NCI-H1930 (cell line): ENCODE measurements at places on chromosomes 6 and 20.

DNA sequence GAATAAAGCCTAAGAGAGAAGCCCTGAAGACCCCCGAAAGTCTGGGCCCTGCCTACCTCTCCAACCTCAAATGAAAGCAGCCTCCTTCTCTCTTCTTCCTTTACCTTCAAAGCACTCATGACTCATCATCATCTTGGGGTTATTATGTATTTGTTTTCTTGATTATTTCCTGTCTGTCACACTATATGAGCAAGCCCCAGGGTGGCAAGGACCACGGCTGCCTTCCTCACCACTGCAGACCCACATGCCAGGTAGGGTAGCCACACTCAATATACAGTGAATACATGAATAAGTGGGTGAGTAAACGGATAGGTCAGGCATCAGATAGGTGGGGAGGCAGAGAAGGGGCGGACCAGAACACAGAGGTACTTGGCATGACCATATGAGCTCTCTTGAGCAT lies 8.8 kb downstream of the WFDC3 start:
- DNase-seq, result no peak

GRCh38 chr20:45019027-45019761 lies 52.9 kb downstream of the STK4 start:
- DNase-seq, result no peak

DNA sequence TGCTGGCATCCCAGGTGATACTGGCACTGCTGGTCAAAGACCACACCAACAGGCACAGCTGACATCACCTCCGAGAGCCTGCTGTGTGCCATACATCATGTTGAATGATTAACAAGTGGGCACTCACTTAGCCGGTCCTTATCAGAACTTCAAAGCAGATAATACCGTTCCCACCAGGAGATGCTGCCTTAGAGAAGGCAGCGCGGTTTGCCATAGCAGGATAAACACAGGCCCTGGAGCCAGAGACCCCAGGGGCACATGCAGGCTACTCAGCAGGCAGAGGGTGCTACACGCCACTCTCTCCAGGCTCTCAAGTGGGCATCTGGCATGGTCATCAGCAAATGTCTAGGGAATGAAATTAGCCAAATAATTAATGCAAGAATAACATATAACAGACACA lies 86.5 kb upstream of the CST7 start:
- no peak for DNase-seq

- no peak for DNase-seq
These were observed 736.9 kb upstream of the MARCKS start for GRCh38 chr6:113120224-113120581.

GRCh38 chr6:136921936-136922684 lies at the start of gene SLC35D3:
Gene SLC35D3, plus strand, starts transcription at chr6:136922301. Its CDS starts 128 bp downstream, at chr6:136922429.
- peak; percentile 42 for DNase-seq

GRCh38 chr6:29728173-29728874 lies 5.1 kb downstream of the HLA-F start:
- DNase-seq, result no peak

GRCh38 chr6:116616737-116617053 lies 416 bp downstream of the RSPH4A start:
- DNase-seq, result no peak

DNA sequence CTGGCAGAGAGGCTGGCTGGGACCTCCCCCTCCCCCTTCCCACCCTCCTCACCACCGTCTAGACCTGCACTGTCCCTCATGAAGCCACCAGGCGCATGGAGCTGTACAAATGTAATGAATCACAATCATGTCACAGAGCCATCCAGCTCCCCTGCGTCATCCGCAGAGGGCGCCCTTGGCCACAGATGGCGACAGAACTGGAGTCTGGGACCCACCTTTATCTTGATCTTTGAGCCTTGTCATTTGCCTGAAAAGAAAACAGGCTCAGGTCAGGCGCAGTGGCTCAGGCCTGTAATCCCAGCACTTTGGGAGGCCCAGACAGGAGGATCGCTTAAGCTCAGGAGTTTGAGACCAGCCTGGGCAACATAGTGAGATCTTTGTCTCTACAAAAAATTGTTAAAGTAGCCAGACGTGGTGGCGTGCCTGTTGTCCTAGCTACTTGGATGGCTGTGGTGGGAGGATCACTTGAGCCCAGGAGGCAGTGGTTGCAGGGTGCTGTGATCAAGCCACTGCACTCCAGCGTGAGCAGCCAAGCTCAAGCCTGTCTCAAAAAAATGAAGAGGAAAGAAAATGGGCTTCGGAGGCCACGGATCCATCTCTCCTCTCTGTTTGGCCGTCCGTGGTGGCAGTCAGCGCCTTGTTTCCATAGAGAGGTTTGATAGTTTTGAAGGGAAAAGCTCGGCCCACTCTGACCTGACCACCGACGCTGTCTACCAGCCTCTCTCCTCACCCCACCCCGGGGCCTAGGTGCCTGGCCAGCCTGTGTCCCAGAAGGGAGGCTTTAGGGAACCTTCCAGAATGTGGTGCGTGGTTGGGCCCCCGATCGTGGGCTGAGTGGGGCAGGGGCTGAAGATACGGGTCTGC lies 6.2 kb downstream of the COL9A3 start:
- peak; percentile 61 for DNase-seq

- no peak for DNase-seq
These were observed 284.9 kb downstream of the PRKN start for GRCh38 chr6:162442687-162443086.

GRCh38 chr6:30684386-30685156 lies 1.9 kb downstream of the PPP1R18 start:
- no peak for DNase-seq

DNA sequence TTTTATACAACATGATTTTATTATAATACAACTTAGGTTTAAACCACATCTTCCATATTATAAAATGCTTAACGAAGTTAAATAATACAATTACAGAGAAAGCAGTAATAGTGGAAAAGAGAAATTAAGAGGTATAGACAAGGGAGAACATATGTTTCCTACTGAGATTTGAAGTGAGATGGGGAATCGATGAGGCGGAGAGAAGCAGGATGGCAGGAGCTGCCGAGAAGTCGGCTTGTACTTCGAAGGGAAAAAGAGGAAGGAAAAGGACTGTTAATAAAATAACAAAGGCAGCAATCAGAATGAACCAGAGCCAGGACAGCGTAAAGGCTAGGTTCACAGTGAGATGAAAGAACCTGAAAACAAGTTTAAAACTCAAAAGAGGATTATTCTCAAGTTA lies 15.4 kb downstream of the FBXL4 start:
- no peak for DNase-seq

GRCh38 chr6:167275001-167275400 lies 16.1 kb upstream of the UNC93A start:
- no peak for DNase-seq

DNA sequence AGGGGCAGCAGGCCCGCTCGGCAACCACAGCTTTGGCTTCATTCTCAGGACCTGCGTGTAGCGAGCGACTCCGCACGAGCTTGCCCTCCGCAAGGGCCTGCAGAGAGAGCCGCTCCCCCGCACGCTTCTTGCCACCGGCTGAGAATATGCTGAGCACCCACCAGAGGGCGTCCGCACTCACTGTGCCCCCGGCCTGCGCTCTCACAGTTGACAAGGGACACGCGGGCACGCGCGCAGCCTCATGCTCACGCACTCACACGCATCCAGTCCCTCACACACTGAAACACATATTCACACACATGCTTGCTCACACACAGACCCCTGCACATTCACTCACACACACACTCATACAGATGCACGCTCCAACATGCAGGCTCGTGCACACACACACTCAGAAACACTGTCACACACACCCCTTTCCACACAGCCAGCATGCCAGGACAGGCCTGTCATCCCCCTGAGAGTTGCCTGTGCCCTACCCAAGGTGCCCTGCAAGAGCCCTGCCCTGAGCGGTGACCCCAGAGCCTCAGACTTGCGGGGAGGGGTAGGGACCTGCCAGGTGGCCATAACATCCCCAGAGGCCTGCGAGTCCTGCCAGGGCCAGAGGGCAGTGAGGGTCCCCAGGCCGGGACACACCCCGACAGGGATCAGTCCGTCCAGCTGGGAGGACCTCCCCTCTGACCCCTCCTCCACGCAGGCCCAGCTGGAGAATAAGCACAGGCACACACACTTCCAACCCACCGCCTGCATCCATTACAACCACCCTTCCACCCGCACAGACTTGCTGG lies 174.1 kb downstream of the BMP7 start:
- DNase-seq, result peak; percentile 48

DNA sequence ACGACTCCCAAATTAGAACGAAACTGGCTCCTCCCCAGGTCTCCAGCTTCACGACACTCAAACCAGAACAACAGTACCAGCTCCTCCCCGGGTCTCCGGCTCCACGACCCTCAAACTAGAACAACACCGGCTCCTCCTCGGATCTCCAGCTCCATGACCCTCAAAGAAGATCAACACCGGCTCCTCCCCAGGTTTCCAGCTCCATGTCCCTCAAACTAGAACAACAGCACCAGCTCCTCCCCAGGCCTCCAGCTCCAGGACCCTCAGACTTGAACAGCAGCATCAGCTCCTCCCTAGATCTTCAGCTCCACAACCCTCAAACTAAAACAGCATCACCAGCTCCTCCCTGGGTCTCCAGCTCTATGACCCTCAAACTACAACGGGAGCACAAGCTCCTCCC lies 13.8 kb downstream of the ULBP3 start:
- no peak for DNase-seq

DNA sequence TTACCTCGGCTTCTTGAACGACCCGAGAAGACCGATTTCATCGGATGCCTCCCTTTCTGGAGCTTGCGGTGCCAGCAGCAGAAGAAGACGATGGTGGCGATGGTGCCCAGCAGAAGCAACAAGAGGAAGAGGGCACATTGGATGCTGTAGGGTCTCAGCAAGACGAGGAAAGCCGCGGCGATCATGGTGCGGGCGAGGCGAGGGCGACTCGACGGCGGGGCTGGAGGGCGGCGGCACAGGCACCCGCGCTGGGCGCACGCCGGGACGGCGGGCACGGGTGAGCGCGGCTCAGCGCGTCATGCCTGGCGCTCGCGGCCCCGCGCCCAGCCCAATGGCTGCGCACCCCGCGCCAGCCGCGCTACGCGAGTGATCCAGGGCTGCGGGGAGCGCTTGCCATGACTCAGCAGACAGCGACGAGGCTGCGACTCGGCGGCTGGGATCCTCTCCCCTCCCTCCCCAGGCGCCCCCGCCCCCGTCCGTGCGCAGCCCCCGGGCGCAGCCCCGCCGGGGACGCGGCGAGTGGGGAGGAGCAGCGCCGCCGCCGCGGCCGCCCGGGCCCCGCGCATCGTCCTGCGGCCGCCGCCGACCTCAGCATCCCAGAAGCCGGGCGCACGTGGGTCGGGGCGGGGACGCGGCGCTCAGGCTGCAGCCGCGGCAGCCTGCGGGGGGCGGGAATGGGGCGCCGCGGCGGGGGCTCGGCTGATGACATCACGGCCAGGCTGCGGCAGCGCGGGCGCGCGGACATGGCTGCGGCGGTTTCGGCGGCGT lies at the start of gene BEND6:
Gene BEND6, plus strand, starts transcription at position 705 of the 768 bp plus-strand sequence. CDS start 26,704 bp downstream, outside the sequence.
- DNase-seq, result peak; percentile 62

- no peak for DNase-seq
These were observed 21.5 kb downstream of the ACSS1 start for GRCh38 chr20:25036331-25036936.

DNA sequence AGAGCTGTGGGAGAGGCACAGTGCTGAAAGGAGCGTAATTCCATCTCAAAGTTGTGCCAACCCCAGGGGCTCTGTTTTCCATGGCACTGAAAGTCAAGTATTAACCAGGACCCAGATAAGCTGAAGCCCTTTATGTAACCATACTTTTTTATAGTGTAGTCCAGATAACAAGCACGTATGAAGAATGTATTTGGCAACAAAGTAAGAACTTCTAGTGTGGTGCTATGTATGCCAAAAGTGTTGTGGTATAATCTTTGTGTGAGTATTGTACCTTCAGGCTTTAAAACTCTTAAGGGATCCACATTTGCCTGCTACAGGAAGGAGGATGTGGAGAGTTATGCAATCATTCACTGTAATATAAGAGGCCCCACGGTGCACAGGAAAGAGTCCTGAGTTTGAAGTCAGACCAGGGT lies 129.4 kb downstream of the IBTK start:
- no peak for DNase-seq

- DNase-seq, result no peak
These were observed 178.7 kb upstream of the TNFAIP3 start for GRCh38 chr6:137688230-137688971.

GRCh38 chr20:25056690-25057233 lies 1.2 kb downstream of the ACSS1 start:
- no peak for DNase-seq

- no peak for DNase-seq
These were observed 248.8 kb downstream of the ERMARD start for GRCh38 chr6:170000071-170000843.

- no peak for DNase-seq
These were observed 110.3 kb upstream of the TCF21 start for GRCh38 chr6:133778414-133779130.

- no peak for DNase-seq
These were observed 32.1 kb downstream of the TGM3 start for GRCh38 chr20:2327620-2328555.

- DNase-seq, result no peak
These were observed 8.9 kb upstream of the CDSN start for GRCh38 chr6:31129130-31129529.

DNA sequence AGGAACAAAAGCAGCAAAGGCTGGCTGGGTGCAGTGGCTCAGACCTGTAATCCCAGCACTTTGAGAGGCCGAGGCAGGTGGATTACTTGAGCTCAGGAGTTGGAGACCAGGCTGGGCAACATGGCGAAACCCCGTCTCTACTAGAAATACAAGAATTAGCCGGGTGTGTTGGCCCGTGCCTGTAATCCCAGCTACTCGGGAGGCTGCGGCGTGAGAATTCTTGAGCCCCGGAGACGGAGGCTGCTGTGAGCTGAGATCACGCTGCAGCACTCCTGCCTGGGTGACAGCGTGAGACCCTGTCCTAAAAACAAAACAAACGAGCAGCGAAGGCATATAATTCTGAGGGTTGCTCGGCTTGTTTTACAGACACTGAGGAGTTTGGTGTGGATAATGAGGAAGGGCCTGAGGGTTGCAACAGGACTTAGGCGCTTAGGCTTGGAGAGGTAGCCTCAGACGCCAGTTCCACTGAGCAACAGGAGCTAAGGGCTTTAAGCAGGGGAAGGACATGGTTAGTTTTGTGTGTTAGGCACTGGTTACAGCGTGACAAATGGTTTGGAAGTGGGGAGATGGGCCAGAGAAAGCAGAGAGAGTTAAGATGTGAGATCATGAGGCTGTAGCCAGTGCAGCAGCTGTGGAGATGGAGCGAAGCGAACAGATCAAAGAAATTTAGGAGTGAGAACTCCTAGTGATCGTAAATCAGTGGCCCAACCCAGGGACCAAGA lies 1.2 kb downstream of the MYH7B start:
- no peak for DNase-seq

- DNase-seq, result no peak
These were observed 665.1 kb downstream of the RNF144B start for GRCh38 chr6:19052219-19052618.

DNA sequence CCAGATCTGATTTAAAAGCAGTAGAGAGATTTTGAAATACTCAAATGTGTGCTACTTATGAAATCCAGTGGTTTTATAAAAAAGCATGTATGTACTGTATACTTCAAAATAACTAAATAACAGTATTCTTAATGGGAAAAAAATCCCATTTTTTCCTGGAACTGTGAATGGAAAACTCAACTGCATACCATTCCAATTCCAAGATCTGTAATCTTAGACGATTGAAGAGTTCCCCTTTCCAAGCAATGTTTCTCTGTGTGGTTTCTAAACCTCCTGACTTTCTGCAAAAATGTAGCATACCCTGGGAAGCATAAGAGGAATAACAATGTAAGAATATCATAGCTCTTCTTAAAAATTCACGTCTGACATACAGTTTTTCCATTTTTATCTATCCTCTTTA lies 40.3 kb upstream of the HIVEP2 start:
- DNase-seq, result no peak

- peak; percentile 61 for DNase-seq
These were observed 4.1 kb downstream of the MAP1LC3A start for GRCh38 chr20:34562641-34563040.

- DNase-seq, result no peak
These were observed 122.3 kb upstream of the TMEM181 start for GRCh38 chr6:158437571-158437970.
